ENCODE measurements at places on chromosomes 1 and 21.

DNA sequence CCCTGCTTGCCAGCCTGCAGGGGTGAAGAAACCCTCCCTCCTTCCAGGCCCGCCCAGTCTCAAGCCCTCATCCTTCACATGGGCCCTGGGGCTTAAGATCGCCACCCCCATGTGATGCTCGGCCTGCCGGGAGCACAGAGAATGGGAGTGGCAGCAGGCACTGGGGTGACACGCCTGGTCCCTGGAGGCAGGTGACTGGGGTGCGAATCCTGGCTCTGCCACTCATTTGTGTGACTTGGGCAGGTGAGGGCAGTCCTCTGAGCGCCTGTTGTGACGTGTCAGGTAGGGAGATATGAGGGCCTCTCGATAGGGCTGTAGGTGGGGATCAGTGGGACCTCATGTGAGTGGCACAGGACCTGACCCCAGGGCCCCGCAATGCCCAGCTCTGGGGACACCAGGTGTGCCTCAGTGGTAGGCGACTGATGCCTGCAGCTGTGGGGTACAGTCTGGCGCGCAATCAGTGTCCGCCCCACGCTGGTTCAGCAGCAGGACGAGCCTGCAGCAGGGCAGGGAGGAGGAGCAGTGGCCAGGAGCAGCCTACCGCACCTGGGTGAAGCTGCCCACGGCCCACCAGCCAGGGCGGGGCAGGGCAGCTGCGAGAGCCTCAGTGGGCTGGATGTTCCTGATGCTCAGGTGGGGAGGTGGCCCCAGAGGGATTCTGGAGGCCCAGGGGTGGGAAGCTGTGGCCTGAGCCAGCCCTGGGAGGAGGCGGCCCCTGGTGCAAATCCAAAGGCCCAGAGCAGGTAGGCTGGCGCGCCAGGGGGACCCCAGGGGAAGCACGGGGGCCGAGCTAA is 6.2 kb downstream of the SH2D5 start:
- DNase-seq, result peak; percentile 65

DNA sequence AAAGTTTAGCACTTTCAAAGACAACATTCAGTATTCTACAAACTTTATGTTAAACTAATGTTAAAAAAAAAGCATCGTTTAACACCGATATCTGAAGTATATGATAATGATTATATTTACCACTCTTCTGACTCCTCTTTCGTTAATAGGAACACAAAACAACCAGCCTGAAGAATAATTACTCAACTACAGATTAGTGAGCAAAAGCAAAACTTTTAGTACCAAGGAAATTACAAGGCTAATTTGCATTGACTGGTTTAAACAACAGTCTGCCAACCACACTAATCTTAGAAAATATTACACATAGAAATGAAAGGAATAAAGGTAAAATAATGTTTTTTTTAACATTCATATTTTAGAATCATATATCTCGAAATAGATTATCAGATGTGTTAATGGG is 500.7 kb downstream of the LMO4 start:
- DNase-seq, result no peak

DNA sequence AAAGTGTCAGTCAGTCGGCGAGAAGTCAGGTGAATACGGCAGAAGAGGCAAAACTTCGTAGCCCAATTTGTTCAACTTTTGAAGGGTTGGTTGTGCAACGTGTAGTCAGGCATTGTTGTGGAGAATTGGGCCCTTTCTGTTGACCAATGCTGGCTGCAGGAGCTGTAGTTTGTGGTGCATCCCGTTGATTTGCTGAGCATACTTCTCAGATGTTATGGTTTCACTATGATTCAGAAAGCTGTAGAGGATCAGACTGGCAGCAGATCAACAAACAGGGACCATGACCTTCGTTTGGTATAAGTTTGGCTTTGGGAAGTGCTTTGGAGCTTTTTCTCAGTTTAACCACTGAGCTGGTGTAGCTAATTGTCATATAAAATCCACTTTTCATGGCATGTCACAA is 190.2 kb upstream of the ADAMTS5 start:
- DNase-seq, result no peak

DNA sequence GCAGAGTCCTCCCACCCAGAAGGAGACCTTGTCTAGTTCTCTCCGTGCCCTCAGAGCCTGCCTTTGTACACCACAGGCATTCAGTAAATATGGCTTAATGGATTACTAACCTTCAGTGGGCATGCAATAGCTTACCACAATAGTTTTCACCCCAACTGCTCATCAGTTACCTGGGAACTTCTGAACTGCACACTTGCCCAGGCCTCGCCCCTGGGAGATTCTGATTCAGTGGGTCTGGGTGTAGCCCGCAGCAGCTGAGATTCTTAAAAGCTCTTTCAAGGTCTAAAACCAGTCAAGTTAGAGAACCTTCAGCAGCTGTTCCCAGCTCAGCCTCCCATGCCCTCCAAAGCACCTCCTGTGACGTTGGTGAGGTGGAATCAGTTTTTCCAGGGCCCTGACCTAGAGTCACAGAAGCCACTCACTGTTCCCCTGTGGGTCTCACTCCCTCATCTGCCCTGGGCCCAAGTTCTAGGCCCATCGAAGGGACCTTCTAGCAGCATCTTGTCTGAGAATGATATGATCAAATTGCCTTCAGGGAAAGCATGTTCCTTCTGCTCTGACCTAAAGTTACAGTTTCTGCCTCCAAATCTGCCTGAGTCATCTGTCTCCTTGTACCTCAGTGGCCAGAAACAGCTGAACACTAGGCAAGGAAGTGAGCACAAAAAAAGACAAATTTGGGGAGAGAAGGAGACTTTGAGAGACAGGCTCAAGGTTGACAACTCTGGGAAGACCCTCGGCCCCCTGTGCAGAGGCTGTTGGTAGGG is 10.8 kb downstream of the ASAP3 start:
- DNase-seq, result peak; percentile 58

- DNase-seq, result no peak
These were observed 4.8 kb downstream of the OVGP1 start for GRCh38 chr1:111422546-111423391.

GRCh38 chr1:5980314-5981008 is 11.8 kb downstream of the NPHP4 start:
- peak; percentile 84 for DNase-seq

GRCh38 chr1:212982430-212983152 is 32.2 kb downstream of the VASH2 start:
- DNase-seq, result no peak

- peak; percentile 81 for DNase-seq
These were observed 3.2 kb downstream of the UBQLN4 start for GRCh38 chr1:156050376-156050775.

DNA sequence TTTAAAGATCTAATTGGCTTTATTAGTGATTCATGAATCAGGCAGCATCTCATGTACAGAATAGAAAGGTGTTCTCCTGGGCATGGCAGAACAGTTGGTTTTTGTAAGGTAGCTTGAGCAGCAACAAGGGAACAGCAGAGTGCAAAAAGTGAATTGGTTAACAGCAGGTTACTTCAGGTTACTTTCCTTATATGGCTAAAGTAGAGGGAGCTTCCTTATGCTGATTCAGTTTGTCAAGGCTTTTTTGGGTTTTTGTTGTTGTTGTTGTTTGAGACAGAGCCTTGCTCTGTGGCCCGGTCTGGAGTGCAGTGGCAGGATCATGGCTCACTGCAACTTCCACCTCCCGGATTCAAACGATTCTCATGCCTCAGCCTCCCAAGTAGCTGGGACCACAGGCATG is 132.8 kb downstream of the CDC7 start:
- DNase-seq, result no peak

GRCh38 chr1:228306275-228307217 is 98.7 kb downstream of the OBSCN start:
- peak; percentile 43 for DNase-seq

GRCh38 chr1:213605732-213606131 is 382.0 kb upstream of the PROX1 start:
- DNase-seq, result no peak

DNA sequence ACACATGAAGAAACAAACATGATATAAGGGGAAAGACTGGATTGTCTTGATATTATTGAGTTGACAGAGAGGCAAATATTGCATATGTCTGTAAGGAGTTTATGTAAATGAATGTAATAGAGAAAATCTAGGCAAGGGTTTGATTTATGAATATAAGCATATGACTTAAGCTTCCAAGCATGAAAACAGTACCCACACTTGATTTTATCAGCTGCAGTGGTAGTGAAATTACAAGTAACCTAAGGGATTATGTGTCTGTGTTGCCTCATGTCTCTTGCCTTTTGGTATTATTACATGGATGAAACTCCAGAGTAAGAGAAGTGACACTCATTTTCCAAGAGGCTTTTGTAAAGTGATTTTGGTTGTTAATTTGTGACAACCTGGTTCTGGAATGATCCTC is 1678.9 kb downstream of the KCNT2 start:
- no peak for DNase-seq

- DNase-seq, result peak; percentile 77
These were observed 46.3 kb downstream of the AGPAT3 start for GRCh38 chr21:43911015-43911934.

DNA sequence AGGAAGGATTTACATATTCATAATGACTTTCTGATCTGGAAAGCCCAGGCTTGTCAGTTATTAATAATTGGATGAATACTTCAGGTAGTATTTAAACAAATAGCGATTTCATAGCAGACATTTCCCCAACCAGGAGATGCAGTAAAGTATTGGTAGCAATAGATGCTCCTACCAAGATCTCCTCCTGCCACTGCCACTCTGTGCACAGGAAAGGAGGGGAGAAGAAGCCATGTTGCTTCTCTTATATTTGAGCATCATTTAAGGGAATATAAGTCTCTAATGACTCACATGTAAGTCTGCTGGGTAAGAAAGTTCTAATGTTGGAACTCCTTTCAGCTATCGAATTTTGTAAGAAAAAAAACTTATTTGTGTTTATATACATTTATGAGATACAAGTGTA is 420 bp upstream of the IFI16 start:
- DNase-seq, result no peak

- DNase-seq, result no peak
These were observed 374.0 kb downstream of the CAMTA1 start for GRCh38 chr1:7159116-7159781.

- DNase-seq, result no peak
These were observed 110.9 kb downstream of the KCNN3 start for GRCh38 chr1:154759196-154759595.

GRCh38 chr1:110535985-110536384 is 17.0 kb upstream of the KCNA10 start:
- DNase-seq, result no peak

DNA sequence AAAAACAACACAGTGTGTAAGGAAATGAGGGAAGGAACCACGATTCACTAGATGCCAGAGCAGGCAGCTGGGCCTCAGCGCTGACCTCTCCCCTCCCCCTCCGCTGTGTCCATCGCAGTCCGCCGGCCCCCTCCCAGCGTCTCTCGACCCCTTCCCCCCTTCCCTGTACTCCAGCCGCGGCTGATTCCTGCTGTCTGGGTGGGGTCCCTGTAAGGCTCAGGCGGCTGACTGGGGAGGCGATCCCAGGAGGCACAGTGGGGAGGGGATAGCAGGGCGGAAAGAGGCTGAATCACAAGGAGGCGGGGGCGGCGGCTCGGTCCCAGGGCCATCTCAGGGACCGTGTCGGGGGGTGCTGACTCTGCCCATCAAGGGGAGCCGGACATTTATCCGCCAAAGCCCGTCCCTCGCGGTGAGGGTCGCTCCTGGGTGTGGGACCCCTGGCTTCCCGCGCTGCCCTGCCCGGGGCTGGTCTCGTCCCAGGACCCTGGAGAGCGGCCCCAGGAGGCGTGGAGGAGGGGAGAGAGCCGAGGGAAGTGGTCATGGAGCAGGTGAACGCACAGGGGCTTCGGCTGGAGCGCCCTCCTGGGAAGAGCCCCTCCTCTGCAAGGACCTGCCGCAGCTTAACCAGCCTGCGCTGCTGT is 241.9 kb downstream of the PTPRU start:
- DNase-seq, result no peak

DNA sequence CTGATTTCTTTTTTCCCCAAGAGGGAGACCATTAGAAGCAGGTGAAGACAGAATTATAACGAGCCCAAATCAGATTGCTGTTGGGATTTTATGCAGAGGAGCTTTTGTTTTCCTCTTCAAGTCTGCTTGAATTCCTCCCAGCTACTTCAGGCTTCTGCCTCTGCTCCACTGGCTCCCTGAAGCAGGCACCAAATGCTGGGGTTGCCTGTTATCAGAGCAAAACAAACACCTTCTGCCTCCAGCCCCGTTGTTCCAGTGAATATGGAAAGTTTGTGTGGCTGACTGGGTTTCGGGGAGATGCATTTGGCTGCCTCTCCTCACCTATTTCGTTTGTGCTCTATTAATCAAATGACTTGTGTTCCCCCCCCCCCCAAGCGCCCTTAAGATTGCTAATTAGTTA is 209.2 kb downstream of the URB2 start:
- no peak for DNase-seq

DNA sequence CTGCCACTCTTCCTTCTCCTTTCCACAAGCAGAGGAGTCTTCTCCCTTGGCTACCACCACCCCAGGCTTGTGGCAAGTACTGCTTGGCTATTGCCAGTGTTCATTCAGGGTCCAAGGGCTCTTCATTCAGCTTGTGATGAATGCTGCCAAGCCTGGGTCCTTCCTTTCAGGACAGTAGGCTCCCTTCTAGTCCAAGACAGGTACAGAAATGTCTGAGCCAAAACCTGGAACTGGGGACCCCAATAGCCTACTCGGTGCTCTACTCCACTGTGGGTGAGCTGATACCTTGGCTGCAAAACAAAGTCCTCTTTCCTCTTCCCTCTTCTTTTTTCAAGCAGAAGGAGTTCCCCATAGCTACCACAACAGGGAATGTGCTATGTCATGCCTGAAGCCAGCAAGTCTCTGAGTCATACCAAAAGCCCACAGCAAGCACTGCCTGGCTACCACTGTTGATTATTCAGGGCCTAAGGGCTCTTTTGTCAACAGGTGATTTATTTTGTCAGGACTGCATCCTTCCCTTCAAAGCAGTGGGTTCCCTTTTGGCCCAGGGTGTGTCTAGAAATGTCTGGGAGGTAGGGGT is 268.9 kb downstream of the HHAT start:
- DNase-seq, result peak; percentile 61

Measured in osteoblast (primary cell).